Substantia nigra (tissue), 51 donors: ENCODE measurements at places on chromosomes 12 and 14.

- no peak for DNase-seq
Measured at GRCh38 chr14:75319021-75319420, 40.4 kb downstream of the FOS start.

DNA sequence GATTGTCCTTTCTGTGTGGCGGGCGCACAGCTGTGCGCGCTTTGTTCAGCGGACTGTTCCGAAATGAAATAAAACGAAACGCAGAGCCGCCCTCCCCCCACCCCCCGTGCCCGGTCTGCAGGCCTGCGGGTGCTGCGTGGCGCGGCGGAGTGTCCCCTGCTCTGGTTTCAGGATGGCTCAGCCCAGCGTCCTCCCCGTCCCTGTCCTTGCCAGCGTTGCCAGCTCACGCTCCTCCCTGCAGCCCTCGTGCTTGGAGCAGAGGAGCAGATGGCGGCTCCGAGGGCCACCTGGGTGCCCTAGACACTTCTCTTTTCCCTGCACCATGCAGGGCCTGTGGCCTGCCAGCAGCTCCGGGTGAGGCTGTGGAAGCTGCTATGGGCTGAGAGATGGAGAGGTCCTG, 17.5 kb upstream of the BEGAIN start:
- no peak for DNase-seq

DNA sequence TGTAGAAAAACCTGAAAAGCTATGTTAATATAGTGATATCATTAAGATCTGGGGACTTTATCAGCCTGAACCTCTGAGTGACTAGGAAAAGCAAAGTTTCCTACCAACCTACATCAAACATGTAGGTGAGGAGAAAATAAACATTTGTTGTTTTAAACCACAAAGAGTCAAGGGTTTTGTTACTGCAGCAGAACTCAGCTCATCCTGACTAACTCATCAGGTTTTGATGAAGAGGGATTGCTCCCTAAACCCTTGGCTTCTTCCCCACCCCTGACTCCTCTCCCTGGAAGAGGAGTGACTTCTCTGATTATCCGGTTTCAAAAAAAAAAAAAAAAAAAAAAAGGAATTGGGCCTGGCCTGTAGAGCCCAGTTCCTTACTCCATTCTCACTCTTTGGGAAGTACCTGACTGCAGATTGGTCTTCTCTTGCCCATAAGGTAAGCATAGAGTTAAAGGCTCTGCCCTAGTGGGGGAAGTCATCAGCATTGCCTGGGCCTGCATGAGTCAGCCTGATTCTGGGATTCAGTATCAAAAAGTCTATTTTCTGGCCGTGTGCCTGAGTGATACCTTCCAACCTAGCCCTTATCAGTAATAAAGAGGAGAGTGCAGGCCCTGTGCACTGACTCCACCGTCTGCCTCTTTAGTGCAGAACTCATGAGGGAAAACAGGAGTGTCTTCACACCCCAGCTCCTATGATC, 16.9 kb downstream of the BDKRB1 start:
- no peak for DNase-seq

GRCh38 chr12:42960087-42960527, 370.6 kb upstream of the PRICKLE1 start:
- DNase-seq, result no peak

DNA sequence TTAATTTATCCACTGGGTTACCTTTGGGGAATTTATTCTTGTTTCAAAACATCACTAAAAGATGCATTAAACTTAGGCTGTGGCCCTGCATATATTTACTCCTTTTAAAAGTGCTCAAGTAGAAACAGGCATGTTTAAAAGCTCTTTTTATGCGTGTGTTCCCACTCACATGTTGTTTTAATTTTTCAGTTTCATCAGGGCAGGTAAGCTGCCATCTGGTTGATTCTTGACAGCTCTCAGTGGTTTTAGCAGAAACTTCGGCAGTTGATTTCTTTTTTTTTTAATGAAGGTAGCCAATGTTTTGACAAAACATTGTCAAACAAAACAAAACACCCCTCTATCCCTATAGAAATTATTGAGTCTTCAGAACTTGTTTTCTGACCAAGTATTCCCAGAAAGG, 89.6 kb upstream of the LGR5 start:
- no peak for DNase-seq

GRCh38 chr14:106134886-106135285, 608.5 kb downstream of the TMEM121 start:
- no peak for DNase-seq

DNA sequence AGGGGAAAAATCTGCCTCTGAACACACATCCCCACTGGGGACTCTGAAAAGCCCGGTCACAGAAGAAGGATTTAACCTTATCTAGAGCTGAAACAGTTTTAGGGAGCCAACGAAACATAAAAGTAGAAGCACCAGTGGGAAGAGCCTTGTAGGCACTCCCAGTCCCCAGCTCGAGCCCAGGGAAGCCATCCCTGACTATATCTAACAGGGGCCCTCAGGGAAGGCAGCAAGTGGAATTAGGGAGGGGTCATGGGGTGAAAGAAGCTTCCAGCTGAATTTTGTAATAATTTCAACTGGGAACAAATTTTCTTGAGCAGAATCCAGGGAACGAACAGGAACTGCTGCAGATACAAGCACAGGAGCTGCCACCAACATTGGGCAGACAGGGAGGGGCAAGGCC, 127.8 kb downstream of the BMP4 start:
- DNase-seq, result no peak

DNA sequence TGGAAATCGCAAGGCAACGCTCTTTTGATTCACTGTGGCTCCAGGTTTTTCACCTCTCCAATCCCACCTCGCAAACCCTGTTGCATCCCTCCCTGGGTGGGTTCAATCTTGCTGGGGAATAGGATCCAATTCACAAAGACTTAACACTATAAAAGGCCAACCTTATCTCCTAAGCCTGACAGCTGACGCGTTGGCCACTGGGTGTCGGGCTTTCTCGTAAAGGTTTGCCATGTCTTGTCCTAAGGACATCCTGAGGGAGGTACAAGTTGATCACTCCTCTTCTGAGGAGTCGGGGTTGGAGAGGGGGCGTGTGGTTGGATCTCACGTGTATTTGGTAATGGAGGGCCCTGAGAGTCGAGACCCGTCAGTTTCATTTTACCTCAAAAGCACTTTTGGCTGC, 112.6 kb upstream of the FZD10 start:
- DNase-seq, result no peak

GRCh38 chr14:47392326-47392725, 283.1 kb downstream of the MDGA2 start:
- DNase-seq, result no peak

DNA sequence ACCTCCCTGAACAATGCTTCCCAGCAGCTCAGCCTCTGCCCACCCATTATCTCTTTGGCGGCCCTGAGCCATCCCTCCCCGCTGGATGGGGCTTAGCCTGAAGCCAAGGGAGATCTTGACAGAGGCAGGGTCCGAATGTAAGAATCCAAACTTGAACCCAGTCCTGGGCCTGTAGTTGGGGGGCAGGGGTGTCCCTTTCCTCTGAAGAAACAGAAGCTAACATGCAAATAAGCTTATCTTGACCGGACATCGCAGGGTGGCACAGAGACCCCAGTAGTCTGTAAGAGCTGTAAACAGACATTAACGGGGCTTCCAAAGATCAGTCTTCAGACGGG, 6.0 kb downstream of the DLK1 start:
- DNase-seq, result no peak

- no peak for DNase-seq
Measured at GRCh38 chr14:102164965-102165364, 25.3 kb downstream of the WDR20 start.

- no peak for DNase-seq
Measured at GRCh38 chr12:24815114-24815423, 133.8 kb downstream of the BCAT1 start.
